Activated T-cell treated with anti-CD3 and anti-CD28 coated beads, Interleukin-2, amount 50 U/mL, for 4 hours (primary cell): ENCODE measurements at places on chromosomes 4 and X. TPM values are rescaled to one million over a fixed set of nuclear protein-coding genes. Genes with fewer than 3 reads are reported as not detected.

SATL1 gene
- total RNA-seq = not detected

CENPE gene
- total RNA-seq = 1.6 TPM

DNA sequence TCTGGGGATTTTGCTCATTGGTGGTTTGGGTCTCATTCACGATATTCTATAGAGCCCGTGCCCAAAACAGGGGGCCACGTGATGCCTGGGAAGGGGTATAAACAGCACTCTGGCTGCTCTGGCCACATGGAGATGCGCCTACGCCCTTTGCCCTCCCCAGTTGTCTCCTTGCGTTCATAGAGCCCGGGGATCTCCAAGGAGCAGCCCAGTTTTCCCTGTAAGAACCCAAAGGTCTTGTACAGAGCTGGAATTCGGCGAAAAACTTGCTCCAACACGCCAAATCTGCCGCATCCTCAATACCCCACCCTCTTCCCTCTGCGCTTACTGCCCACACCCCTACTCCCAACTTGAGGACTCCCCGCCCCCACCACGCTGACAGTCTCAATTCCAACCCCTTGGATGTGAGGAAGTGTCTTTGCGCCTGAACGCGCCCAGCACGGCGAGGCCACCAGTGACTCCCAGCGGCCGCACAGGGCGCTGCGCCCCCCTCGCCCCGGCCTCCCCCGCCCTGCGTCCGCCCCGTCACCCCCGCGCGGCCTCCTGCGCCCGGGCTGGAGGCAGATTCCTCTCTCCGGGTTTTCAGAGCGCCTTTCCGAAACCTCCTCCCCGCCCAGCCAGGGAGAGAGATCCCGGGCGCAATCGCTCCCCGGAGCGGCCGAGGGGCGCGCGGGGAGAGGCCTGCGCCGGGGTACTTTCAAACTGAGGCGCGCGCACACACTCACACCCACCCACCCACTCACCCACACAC lies at the start of gene NHS:
Gene NHS (plus strand): TSS at position 582 of the 748 bp plus-strand sequence. CDS start 558 bp downstream, outside the sequence.
- no peak for DNase-seq

GRCh38 chr4:2938906-2939305 lies 24.3 kb downstream of the NOP14 start:
- DNase-seq = no peak

OTOP1 gene
- total RNA-seq = not detected

DNA sequence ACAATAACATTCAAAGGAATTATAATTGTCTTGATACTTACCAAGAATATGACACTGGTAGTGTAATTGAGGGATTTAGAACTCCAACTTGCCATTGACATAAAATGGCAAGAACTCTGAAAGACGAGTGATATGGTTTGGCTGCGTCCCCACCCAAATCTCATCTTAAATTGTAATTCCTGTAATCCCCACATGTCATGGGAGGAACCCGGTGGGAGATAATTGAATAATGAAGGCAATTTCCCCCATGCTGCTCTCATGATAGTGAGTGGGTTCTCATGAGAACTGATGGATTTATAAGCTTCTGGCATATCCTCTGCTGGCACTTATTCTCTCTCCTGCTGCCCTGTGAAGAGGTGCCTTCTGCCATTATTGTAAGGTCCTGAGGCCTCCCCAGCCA lies 1536.4 kb downstream of the TECRL start:
- DNase-seq = no peak

ADAM29 gene
- total RNA-seq = not detected

DNA sequence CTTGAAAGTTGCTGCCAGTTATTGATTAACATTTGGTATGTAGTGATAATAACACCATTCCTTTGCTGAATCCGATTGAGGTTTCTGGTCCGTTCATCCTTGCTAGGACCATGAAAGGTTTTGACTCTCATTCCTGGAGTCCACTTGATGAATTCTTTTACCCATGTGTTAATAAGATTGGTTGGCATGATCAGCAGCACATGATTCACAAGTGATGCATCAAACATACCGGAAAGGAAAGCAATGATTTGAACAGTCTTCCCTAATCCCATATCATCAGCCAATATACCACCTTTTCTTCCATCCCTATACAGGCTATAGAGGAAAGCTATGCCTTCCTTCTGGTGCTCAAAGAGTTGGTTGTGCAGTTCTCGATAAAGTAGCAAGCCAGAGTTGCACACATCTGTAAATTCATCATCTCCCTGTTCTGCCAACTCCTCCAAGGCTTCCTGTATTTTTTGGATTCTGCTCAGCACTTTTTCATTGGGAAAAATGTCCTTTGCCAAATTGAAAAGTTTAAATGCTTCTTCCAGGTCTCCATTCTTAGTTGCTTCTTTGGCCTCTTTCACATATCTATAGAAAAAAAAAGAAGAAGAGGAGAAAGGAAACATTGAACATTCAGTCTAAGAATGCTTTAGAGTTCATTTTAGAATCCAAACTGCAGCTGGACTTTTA lies 26.7 kb downstream of the PIN4 start:
- no peak for DNase-seq

DNA sequence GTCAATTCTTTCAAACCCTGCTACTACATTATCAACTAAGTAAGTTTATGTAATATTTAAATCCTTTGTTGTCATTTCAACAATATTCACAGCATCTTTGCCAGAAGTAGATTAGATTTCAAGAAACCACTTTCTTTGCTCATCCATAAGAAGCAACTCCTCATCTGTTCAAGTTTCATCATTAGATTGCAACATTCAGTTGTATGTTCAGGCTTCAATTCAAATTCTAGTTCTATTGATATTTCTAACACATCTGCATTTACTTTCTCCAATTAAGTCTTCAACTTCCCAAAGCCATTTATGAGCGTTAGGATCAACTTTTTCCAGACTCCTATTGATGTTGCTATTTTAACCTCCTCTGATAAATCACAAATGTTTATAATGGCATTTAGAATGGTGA lies 66.1 kb downstream of the BMP3 start:
- no peak for DNase-seq

GRCh38 chr4:37999000-37999716 lies 39.0 kb downstream of the PTTG2 start:
- DNase-seq = no peak

DNA sequence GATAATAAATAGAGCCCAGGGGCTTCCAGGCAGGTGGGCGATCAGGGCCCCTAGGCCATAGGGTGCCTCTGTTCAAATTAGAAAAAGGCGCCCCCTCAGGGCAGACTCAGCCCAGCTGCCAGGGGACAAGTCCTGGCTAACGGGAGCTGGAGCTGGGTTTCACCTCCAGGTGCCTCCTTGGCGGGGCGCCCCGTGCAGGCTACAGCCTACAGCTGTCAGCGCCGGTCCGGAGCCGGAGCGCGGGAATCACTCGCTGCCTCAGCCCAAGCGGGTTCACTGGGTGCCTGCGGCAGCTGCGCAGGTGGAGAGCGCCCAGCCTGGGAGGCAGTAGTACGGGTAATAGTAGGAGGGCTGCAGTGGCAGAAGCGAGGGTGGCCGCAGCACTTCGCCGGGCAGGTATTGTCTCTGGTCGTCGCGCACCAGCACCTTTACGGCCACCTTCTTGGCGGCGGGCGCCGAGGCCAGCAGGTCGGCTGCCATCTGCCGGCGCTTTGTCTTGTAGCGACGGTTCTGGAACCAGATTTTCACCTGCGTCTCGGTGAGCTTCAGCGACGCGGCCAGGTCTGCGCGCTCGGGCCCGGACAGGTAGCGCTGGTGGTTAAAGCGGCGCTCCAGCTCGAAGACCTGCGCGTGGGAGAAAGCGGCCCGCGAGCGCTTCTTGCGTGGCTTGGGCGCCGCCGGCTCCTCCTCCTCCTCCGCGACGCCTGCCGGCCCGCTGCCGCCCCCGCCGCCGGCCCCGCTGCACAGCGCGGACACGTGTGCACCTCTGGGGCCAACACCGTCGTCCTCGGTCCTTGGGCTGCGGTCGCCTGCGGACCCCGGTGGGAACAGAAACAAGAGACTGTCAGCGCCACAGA lies 2.4 kb downstream of the NKX3-2 start:
- DNase-seq = no peak

SPANXD gene
- not detected for total RNA-seq

GRCh38 chr4:158395343-158395742 lies 126.3 kb upstream of the RXFP1 start:
- no peak for DNase-seq

DNA sequence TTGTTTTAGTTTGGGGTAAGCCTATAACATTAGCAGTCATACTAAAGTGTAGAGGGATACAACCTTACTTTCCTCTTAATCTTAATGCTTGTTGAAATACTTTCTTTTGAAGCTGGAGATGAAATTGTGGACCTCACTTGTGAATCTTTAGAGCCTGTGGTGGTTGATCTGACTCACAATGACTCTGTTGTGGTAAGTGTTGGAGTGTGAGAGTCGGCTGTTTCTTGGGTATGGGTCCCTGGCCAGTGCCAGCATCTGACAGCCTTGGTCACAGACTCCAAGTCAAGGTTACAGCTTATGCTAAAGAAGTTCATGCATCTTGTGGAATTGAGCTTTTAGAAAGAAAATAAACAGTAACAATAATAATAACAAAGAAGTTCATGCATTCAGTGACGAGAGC lies 31.6 kb downstream of the RNF4 start:
- DNase-seq = no peak

DNA sequence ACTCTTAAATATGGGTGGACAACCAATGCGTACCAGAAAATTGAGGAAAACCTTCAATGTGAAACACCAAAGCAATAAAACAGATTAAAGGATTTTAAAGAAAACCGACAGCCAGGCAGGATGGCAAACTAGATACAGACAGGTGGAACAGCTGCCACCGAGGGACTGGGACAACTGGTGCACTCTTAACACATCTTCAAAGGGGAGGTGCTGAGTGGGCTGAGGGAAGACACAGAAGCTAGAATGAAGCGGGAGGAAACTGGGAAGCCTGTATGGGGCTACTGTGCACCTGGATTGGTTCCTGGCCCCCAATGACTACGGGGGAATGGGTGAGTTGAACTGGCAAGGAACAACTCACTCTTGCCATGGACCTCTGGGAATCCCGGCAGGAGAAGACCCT lies 20.7 kb downstream of the ZNF280C start:
- DNase-seq = no peak

GRCh38 chr4:133186845-133187244 lies 37.8 kb downstream of the PCDH10 start:
- DNase-seq = no peak

DNA sequence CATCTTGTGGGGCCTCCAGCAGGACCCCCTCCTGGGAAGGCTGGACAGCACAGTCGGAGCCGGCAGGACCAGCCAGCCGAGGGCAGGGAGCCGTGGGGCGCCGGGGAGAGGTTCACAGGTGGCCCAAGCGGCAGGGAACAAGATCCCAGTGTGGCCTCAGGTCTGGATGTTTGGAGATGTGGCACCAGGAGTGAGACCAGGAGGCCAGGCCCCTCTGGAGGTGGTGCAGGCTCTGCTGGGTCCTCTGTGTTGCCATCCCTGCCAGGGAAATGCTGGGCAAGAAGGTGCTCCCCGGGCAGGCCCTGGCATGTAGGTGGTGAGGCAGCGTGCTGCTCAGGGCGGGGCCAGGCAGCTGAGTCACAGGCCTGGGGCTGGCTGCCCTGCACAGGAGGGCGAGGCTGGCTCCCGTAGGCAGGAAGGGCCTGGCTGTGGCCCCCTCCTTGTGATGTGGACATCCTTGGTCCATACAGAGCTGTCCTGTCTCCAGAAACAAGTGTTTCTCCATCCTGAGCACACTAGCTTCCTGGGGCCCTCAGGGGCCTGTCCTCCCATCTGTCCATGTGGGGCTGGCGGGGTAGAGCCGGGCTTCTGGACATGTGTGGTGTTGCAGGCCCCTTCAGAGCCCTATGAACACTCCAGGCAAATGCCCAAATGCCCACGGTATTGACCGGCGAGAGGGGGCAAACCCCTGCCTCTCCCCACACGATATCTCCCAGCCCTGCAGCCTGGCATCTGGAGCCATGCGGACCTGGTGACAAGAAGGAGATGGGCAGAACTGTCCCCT lies 4.8 kb upstream of the HGFAC start:
- no peak for DNase-seq

DNA sequence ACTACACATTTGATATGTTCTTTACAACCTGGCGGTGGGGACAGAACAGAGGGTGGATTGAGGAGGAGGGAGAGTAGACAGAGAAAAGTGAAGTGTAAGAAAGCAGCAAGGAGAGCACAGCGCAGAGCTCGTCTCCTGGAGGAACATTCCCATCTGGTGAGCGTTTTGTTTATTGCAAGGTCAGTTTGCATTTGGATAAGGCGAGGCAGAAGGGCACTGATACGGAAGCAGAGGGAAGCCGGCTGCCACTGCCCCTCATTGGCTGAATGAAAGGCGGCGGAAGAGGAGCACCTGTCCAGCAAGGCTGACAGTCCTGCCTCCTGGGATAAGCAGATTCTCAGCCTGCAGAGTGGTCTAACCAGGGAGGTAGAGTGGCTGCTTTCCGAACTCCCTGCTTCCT lies 83.2 kb downstream of the GPR143 start:
- DNase-seq = no peak
